ENCODE measurements at places on chromosomes 1 and 21.

- DNase-seq: no peak
Observed at GRCh38 chr1:234726359-234726943, 116.5 kb upstream of the IRF2BP2 start.

GRCh38 chr1:201945157-201945556 lies 1.2 kb downstream of the LMOD1 start:
- DNase-seq: no peak

DNA sequence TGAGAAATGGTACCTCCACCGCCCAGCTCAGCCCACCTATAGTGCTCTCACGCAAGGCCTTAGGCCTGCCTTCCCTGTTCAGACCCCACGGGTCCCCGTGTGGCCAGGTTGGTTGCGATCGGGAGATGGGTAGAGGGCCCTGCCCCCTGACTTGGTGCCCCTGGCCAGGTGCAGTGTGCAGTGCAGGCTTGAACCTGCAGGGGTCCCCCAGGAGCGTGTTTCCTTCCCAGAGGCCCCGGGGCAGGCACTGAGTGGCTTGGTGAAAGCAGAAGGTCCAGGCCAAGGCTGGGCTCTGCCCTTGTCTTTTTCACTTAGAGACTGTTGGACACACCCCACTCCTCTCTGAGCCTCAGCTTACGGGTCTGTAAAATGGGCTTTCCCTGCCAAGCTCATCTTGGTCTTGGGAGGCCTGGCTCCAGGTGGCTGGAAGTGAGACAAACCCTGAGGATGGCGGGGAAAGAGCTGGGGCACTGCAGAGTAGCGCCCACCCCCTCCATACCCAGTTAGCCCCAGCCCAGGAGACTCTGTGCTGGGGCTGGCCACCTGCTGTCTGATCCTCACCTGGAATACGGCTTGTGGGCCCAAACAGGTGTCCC lies 9.3 kb upstream of the HES5 start:
- DNase-seq: no peak

DNA sequence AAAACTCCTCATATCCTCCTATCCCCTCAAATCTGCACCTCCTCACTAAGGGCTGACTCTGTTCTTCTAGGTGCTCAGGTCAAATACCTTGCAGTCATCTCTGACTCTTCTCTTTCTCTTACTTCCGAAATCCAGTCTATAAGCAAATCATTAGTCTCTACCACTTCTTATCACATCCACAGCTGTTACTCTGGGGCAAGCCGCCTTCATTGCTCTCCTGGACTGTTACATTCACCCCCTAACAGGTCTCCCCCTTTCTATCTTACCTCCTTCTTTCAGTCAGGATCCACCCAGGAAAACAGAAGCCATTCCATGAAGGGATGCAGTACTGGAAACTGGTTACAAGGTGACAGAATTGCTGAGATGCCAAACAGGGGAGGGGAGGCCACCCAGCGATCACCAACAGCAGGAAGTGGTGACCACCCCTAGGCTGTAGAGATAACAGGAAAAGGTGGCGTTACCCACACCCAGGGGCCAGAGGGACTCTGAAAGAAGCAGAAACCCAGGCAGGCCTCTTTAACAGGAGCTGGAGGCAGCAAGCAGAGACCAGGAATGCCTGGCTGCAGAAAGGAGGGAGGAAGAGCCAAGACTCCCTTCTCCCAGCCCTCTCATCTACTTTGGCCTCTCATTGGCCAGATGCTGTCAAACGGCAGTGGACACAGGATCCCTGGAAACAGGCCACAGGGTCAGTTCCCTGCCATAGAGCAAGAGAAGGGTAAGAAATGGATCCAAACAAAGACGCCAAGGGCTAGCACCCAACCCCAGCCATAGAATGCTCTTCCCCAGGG lies 55.5 kb upstream of the FOXO6 start:
- no peak for DNase-seq

GRCh38 chr1:9841460-9841859 lies 17.7 kb upstream of the CLSTN1 start:
- DNase-seq: no peak

DNA sequence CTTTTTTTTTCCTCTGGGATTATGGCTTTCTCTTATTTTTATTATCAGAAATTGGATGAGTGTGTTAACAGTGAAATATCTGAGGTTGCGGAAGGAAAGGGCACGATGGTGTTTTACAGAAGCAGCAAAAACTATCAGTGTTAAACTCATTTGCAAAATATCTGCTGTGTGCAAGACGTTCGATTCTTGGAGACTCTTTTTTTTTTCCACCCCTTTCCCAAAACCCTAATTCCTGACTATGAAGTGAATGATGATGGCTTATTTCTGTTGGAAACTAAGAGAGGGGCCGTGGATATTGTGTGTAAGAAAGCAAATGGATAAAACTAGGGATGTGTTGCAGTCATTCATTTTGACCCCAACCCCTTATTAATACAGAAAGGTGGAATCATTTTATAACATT lies 677 bp downstream of the NCAM2 start:
- DNase-seq: no peak

GRCh38 chr1:207007352-207008033 lies 25.1 kb downstream of the C1orf116 start:
- DNase-seq: no peak

GRCh38 chr1:205505076-205505729 lies 734 bp downstream of the CDK18 start:
- no peak for DNase-seq

DNA sequence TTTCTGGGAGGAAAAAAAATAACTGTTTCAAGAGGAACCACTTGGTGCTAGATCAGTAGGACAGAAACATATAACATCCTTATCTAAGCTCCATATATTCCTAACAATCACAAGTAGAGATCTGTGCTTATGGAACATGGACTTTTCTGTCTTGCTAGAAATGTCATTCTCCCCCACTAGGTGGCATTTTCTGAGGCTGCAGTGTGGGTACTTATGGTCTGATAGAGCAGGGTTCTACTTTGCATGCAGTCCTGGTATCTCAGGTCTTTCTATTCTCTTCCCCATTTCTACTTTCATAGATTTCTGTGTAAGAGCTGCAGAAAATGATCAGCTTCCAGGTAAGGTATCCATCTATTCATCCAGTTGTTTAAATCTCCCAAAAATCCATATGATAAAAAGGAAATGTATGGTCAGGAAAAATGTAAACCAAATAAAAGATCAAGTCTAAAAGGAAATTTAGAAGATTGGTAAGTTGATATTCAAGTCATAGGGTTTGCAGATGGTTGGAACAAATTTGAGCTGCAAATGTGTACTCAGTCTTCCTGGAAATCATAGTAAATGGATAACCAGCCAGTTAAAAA lies 1.5 kb downstream of the ZNF684 start:
- DNase-seq: no peak

DNA sequence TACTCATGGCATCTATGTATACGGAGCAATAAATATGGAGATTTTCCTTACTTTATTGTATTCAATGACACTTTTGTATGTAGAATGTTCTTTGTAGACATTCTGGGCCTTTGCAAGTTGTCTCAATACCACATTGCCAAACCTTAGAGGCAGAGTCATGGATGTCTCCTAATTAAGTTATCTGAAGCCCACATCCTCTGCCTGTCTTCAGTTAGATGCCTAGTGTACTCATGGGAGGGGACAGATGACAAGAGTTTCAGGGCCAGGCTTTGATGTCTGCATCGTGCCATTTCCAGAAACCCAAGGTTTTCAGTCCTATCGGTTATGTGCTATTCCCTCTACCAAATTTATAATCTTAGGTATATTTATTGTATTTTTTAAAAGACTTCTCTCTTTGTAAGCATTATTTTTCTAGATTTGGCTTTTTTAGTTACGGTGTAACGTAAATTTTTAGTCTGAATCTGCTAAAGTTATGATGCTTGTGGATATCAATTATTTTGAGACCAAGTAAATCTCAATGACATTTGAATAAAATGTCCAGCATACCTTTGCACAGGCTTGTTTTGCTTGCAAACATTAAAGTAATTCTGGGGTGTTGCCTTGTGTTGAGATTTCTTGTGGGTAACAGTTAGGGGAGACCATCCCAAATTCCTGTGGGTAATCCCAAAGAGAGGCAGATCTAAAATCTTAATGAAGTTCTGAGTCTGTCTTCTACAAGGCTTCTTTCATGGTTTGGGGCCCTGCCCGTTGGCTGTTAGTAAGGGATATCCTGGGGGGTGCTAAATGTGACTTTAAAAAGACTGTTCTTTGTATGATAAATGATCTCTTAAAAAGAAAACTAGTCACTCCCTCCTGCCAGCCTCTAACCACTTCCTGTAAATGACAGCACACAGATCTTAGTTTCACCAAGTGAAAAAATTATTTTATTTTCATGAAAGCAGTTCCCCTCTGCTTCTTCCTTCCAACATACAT lies 8.0 kb upstream of the MACF1 start:
- DNase-seq: no peak

DNA sequence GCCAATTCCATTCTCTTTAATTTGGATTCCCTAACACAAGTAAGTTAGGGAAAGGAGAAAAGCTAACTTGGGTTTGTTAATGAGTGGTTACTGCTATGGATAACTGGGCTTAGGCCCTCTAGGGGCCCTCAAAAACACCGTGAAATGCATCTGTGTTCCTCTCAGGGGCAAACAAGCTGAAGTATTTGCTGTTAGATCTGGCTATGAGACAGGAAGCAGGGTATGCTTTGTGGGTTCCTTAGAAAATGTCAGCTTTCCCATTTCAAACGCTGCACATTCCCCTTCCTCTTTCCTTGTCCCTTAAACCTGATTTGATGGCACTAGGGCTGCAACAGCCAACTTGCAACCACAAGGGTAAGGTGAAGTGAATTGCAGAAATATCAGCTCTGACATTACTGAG lies 5.7 kb upstream of the CAP1 start:
- no peak for DNase-seq

GRCh38 chr1:236099355-236099974 lies 34.6 kb upstream of the NID1 start:
- DNase-seq: no peak

DNA sequence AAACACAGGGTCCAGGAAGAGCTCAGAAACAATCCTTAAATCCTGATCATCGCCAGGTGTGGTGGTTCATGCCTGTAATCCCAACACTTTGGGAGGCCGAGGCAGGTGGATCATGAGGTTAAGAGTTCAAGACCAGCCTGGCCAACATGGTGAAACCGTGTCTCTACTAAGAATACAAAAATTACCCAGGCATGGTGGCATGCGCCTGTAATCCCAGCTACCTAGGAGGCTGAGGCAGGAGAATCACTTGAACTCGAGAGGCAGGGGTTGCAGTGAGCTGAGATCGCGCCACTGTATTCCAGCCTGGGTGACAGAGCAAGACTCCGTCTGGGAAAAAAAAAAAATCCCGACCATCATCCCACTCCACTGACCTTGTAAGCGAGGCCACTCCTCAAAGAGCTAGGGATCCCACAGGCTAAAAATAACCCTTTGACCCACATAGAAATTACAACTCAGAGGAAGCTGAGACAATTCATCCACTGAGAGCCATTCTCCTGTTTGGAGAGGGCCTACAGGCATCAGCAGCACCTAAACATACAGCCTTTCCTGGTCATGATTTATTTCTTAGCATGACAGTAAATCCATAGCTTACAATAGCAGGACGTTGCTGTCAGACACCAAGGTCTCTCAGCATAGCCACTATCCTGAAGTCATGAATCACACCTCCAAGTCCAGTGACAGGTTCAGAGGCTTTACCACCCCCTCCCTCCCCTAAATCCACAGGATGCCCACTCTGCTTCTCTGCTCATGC lies 66.7 kb downstream of the TGFBR3 start:
- DNase-seq: no peak

DNA sequence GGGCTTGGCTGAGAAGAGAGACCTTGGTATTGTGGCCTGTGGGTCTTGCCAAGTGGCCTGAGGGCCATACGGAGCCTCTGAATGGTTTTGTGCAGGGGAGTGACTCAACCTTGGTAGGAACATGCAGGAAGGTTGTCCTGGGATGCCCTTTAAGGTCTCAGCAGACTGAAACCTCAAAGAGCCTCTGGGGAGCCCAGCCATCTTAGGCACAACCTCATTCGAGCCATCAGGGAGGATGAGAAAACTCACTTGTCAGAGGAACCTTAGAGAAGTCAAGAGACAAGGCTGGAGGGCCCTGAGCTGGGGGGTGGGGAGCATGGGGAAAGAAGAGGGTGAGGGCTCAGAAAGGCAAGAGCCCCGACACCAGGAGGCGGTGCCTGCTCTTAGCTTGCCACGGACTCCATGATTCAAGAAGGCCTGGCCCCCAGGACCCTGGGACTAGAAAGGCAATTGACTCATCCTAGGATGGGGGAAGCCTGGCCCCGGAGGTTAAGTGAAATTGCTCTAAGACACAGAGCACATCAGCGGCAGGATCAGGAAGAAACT lies 13.0 kb downstream of the IFI6 start:
- no peak for DNase-seq

GRCh38 chr1:26579681-26580111 lies 50.1 kb downstream of the RPS6KA1 start:
- no peak for DNase-seq

DNA sequence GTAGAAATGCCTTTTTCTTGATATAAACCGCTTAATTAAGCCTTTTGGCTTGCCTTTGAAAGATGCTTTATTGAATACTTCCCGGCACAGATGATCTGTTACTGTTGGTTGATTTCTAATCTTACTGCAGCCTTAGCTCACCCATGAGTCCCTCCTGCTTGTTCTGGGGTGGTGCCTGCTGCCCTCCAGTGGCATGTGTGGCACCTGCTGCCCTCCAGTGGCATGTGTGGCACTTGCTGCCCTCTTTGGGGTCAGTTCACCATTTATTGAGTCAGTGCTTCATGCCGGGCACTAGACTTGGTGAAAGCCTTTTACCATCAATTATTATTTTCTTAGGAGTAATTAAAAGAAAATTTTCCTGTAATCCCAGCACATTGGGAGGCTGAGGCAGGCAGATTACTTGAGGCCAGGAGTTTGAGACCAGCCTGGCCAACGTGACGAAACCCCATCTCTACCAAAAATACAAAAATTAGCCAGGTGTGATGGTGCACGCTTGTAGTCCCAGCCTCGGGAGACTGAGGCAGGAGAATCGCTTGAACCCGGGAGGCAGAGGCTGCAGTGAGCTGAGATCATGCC lies 54.3 kb downstream of the ADARB1 start:
- DNase-seq: no peak

DNA sequence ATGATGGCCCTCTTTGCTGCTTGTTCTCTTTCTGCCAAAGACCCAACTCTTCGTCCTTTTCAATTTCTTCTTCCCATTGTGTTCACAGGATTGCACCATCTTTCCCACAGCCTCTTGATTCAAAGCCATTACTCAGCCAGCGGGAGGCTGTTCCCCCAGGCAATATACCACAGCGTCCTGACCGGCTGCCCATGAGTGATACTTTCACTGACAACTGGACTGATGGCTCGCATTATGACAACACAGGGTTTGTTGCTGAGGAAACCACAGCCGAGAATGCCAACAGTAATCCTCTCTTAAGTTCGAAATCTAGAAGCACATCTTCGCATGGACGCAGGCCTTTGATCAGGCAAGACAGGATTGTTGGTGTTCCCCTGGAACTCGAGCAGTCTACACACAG lies 167.4 kb downstream of the LRRC40 start:
- no peak for DNase-seq

- DNase-seq: no peak
Observed at GRCh38 chr1:54461731-54462596, 55.8 kb upstream of the SSBP3 start.

- no peak for DNase-seq
Observed at GRCh38 chr1:226604560-226605317, 56.2 kb downstream of the STUM start.

GRCh38 chr1:2269193-2269921 lies 41.2 kb downstream of the SKI start:
- DNase-seq: no peak

- DNase-seq: no peak
Observed at GRCh38 chr1:170483051-170483450, 48.9 kb upstream of the GORAB start.

- no peak for DNase-seq
Observed at GRCh38 chr1:205735218-205735617, 14.8 kb downstream of the NUCKS1 start.

All from smooth muscle cell of the brain vasculature (primary cell).